Amygdala (tissue), 56 donors: ENCODE measurements at places on chromosomes 4 and X.

DNA sequence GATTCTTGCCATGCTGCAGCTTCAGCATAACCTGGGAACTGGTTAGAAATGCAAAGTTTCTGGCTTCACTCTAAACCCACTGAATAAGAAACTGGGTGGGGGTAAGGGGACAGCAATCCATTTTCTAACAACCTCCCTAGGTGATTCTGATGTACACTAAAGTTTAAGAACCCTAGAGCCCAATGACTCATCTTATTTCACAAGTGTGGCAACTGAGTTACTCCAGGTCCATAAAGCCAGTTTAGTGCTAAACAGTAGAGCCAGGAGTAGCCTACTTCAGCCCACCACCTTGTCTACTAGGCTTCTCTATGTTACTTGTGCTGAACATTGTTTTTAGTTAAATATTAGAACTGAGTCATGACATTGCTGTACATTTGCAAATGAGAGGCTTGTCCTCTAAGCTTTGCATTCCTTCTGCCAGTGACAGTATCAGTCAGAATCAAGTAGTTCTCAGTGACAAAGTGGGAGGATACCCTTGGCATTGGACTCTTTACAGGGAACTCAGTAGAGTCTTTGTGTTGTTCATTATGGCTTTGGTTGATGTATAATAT, 518.0 kb downstream of the RPA4 start:
- no peak for DNase-seq

- no peak for DNase-seq
Measured at GRCh38 chr4:33780952-33781791, 2463.1 kb downstream of the ARAP2 start.

GRCh38 chrX:21991504-21991903, 40.6 kb upstream of the PHEX start:
- no peak for DNase-seq

DNA sequence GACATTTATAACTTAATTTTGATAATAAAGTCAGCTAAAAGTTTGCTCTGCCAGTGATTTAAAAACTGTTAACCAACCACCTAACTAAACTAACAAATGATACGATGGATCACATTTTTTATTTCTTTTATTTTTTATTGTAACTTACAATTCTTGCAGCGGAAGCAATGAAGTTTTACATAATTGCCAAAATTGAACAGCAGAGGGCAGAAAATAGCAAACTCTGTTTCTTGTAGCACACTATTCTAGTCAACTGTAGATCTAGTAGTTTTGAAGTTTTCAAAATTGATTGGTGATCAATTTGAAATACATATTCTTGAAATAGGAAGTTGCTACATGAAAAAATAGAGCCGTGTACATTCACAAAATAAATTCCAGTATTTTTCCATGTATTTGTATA, 2.8 kb upstream of the GRIA2 start:
- DNase-seq: no peak

DNA sequence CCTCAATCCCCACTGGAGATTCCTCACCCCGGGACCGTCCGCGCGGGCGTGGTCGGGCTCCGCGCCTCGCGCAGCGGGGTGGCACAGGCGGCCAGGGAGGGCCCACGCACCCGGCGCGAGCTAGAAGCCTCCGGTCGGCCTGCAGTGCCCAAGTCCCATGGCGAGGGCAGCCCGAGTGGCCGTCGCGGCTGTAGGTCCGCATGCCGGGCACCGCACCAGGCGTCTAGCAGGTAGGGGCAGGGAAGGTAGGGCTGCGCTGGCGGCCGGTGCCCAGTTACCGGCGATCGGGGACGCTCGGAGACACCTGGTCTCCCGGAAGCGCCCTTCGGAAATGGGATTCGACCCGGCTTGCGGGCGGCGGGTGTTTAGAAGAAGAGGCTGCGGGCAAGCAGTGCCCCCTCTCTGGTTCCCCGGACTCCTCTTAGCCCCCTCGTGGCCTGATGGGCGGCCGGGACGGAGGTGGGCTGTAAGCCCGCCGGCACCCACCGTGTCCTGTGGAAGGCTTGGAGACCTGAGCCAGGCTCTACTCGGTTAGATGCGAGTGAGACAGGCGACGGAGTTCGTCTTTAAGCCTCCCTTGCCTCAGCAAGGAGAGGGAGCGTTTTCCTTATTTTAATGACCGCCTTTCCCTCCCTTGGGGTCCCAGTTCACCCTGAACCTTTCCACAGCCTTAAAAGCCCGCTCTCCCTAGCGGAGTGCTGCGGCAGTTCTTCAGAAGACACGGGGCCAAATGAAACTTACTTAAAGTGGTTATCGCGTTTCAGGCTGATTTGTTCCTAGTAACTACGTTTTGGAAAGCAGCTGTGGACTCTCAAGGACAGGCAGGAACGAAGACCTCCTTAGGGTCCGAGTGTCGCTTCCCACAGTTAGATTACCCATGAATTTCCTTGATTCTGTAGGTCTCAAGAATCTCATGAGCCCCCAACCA, 821 bp downstream of the SLITRK2 start:
- DNase-seq: no peak

DNA sequence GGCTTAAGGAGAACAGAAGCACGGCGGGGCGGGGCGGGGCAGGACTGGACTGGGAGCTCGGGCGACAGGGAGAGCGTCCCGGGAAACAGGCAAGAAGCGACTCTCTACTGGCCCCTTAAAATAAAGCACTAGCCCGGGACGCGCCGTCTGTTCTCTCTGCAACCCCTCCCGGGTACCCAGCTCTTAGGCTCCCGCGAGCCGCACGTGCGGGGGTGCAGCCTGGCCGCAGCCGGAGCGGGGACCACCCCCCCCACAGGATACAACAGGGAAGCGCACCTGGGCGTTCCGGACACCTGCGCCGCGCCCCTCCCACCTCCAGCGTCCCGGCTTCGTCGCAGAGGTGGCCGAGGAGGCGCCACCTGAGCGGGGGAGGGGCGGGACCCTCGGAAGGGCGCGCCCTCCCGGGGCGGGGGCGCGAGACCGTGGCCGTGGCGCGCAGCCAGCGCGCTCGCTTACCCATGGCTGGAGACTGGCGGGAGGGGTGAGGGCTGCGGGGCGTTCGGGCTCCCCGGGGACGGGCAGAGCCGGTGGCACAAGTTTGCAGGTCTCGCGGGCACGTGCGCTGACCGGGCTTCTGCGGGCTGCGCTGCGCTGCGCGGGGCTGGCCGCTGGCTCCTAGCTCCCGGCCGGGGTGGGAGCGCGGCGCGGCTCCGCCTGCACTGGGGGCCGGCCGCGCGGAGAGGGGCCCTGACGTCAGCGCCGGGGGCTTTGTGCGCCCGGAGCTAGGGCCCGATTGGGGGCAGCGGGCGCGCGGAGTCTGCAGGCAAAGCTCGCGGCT, 91.5 kb downstream of the GEMIN8 start:
- DNase-seq: peak; percentile 38

DNA sequence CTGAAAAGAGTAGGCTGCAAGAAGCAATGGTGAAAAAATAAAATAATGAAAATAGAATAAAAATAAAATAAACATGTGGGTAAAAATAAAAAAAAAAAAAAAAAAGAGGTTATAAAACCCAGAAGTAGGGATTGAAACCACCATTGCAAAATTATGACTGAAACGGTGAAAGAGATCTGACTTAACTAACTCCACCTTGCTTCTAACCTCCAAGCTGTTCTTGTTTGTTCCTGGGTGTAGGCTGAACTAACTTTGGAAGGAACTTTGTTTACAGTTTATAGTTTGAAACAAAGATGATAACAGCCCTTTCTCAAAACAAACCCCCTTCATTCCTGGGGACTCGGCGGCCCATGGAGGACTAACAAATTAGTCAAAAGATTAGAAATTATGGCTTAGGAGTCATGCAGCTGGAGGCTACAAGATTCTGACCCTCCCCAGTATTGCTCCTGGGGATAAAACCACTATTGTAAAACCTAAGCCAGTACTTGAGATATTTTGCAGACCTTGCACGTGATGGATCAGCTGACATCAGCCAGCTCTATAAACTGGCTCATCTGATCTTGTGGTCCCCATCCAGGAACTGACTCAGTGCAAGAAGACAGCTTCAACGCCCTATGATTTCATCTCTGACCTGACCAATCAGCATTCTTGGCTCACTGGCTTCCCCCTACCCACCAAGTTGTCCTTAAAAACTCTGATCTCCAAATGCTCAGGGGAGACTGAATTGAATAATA, 30.4 kb downstream of the DDX60L start:
- DNase-seq: no peak

DNA sequence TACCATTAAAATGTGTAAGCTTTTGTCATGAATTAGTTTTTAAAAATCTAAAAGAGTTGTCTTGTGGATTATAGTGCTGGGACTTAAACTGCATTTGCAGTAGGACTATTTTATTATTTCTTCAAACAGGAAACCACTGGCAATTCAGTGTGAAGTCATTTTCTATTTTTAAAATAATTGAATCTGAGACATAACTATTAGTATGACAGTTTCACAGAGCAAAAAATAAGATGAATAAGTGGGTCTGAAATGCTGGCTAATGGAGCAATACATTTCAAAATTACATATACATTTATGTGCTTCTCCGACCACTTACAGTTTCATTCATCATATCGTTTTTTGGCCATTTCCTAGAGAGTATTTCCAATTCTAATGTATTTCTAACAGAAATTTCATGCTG, 75.3 kb upstream of the RAPGEF2 start:
- DNase-seq: no peak

GRCh38 chr4:80459918-80460473, 124.5 kb downstream of the CFAP299 start:
- no peak for DNase-seq
